ENCODE measurements at places on chromosomes 16 and 17.

GRCh38 chr17:33964344-33964979, 290.6 kb upstream of the CCL2 start:
- no peak for DNase-seq

GRCh38 chr17:50279181-50279526, 4.9 kb downstream of the TMEM92 start:
- DNase-seq: peak; percentile 58

DNA sequence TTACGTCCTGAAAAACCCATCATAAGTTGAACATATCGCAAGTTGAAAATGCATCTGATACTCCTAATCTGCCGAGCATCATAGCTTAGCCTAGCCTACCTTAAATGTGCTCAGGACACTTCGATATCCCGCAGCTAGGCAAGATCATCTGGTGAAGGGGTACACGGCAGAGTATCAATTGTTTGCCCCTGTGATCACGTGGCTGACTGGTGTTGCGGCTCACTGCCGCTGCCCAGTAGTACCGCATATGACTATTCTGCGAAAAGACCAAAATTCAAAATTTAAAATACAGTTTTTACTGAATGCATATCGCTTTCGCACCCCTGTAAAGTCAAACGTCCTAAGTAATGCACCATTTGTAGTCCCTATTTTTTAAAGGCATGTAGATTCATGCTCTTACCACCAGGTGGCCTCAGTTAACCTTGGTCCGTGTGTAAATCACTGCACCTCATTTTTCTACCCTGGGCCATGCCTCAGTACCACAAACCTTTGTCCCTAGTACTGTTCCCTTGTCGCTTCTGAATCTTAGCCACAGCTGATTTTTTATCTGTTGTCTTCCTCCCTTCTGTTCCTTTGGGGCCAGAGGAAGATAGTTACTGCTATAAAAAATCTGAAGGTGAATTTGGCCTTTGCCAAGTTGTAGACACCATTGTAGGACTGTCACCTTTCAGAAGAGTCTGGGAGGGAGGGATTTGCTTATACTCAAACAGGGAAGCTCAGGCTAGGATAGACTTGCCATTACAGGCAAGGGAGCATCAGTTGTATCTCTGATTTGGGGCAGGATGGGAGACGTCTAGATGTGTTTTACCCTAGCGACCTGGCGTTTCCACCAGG, 34.4 kb downstream of the WWP2 start:
- peak; percentile 79 for DNase-seq

GRCh38 chr16:65375651-65376050, 253.8 kb upstream of the CDH11 start:
- DNase-seq: no peak

DNA sequence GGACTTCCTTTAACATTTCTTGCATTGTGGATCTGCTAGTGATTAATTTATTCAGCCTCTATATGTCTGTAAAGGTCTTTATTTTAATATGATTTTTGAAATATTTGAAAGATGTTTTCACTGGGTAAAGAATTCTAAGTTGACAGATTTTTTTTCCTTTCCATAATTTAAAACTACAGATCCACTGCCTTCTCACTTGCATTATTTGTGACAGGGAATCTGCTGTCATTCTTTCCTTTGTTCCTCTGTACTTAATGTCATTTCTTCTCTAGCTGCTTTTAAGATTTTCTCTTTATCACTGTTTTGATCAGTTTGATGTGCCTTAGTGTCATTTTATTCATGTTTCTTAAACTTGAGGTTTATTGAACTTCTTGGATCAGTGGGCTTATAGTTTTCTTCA, 159.9 kb downstream of the CYB561 start:
- no peak for DNase-seq

All from AG20443 (cell line).